ENCODE measurements at places on chromosomes 13 and 19. TPM values are rescaled to one million over a fixed set of nuclear protein-coding genes. Genes with fewer than 3 reads are reported as not detected.

DNA sequence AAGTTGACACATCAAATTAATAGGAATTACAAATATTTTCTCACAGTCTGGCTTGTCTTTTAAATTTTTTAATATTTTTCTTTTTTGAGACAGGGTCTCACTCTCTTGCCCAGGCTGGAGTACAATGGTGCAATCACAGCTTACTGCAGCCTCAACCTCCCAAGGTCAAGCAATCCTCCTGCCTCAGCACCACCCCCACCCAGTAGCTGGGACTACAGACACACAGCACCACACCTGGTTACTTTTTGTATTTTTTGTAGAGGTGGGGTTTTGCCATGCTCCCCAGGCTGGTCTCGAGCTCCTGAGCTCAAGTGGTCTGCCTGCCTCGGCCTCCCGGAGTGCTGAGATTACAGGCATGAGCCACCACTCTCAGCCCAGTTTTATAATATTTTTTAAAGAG is 72.0 kb downstream of the SPATA13 start:
- no peaks in the 10 kb centered on the region for H3K36me3 ChIP-seq
- no peak overlapping the region for H3K4me3 ChIP-seq
- H3K27ac ChIP-seq = no peak overlapping the region

FREM2 gene
- 0.30 TPM for total RNA-seq

DNA sequence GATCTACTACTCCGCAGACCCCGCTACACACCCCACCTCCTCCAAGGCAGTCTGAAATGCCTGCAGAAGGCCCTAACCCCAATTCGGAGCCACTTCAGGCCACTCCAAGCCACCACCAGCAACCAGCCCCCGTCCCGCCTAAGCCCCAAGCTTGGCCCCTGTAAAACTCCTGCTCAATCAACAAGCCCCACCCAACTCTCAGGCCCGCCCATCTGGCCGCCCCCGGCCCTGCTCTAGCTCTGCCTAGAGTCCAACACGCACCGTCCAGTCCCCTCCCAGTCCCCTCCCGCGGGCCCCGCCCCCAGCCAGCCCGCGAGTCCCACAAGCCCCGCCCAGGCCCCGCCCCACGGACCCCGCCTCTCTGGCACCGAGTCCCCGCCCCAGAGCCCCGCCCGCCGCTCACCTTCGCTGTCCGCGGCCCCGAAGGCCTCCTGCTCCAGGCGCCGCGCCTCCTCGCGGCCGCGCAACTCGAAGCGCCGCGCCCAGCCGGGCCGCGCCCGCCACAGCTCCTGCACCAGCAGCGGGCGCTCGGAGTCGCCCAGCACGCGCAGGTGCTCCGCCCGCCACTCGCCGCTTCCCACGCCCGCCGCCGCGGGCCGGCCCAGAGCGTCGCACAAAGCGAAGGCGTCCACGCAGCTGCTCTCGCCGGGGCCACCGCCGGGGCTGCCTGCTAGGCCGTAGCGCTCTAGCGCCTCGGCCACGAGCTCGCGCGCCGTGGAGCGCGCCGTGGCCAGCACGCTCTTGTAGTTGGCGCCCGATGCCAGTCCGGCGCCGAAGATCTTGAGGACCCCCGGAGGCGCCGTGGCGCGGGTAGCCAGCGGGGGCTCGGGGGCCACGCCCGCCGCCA is 1.6 kb downstream of the RASIP1 start:
- DNase-seq = peak; percentile 95
- H3K4me1 ChIP-seq = peaks cover 27% of the 10 kb centered on the region
- peak overlapping the region; percentile 76 for H3K4me3 ChIP-seq
- H3K27ac ChIP-seq = peak overlapping the region; percentile 81
- H3K36me3 ChIP-seq = no peaks in the 10 kb centered on the region

RHPN2 gene
- total RNA-seq = 0.33 TPM

- H3K27ac ChIP-seq = no peak overlapping the region
- H3K36me3 ChIP-seq = no peaks in the 10 kb centered on the region
- DNase-seq = no peak
- no peak overlapping the region for H3K4me3 ChIP-seq
- no peaks in the 10 kb centered on the region for H3K4me1 ChIP-seq
Measured at GRCh38 chr13:102192858-102193257, 209.0 kb downstream of the FGF14 start.

- H3K4me1 ChIP-seq = peaks cover 11% of the 10 kb centered on the region
- no peak overlapping the region for H3K27ac ChIP-seq
- no peaks in the 10 kb centered on the region for H3K36me3 ChIP-seq
- H3K4me3 ChIP-seq = no peak overlapping the region
- H3K27me3 ChIP-seq = peaks cover under 1% of the 10 kb centered on the region
- no peak for DNase-seq
Measured at GRCh38 chr13:27354379-27354778, 70.0 kb upstream of the GTF3A start.

- H3K36me3 ChIP-seq = no peaks in the 10 kb centered on the region
Measured at GRCh38 chr13:28251466-28251865, 113.1 kb downstream of the PAN3 start.

DNA sequence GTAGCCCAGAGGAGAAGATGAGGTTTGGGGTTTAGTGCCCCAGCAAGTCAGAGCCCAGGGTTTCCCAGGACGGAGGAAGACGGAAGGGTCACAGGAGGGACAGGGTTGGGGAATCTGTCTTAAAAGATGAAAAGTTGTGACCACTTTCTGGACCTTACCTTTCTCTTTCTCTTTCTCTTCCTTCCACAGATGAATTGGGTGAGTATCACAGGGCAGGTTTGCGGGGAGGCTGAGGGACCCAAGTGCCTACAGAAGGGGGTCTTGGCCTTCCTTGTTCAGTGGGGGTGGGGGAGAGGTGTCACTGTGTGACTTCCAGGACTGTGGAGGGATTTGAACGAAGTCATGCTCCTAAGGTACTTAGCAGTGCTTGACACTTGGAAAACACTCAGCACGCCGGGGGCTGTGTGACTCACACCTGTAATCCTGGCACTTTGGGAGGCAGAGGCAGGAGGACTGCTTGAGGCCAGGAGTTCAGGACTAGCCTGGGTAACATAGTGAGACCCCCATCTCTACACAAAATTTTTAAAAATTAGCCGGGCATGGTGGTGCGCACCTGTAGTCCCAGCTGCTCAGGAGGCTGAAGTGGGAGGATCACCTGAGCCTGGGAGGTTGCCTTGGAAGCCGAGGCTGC is 8.5 kb downstream of the RELB start:
- H3K27me3 ChIP-seq = no peaks in the 10 kb centered on the region
- no peak overlapping the region for H3K27ac ChIP-seq
- no peak for DNase-seq
- H3K36me3 ChIP-seq = no peaks in the 10 kb centered on the region

Measured in heart right ventricle (tissue), 16 donors.